ENCODE measurements at places on chromosomes 1 and 21.

DNA sequence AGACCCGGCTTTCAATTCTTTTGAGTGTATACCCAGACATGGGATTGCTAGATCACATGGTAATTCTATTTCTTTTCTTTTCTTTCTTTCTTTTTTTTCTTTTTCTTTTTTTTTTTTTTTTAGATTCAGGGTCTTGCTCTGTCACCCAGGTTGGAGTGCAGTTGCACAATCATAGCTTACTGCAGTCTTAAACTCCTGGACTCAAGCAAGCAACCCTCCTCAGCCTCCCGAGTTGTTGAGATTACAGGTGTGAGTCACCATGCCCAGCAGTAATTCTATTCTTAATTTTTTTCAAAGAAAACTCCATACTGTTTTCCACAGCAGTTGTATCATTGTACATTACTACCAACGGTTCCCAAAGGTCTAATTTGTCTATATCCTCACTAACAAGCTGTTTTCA is 13.5 kb upstream of the RNF186 start:
- DNase-seq = no peak

- no peak for DNase-seq
Observed at GRCh38 chr1:221274373-221274772, 395.1 kb downstream of the HLX start.

- DNase-seq = no peak
Observed at GRCh38 chr1:119873135-119874015, 22.9 kb downstream of the ADAM30 start.

DNA sequence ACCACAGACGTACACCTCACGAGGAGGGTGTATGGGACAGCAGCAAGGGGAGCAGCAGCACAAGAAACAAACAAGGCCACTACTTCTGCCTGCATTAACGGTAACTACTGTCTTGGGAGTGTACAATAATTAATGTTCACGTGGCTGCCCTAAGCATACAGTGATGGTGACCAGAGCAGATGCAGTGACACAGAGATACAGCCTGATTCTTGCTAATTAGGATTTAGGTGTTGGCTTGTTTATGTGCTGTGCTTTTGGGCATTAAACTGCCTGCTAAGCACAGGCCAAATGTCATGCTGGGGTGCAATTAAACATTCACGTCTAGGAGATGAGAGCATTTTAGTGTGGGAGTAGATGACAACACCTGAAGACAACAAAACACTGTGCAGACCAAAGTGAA is 7.2 kb downstream of the ZNF669 start:
- no peak for DNase-seq

DNA sequence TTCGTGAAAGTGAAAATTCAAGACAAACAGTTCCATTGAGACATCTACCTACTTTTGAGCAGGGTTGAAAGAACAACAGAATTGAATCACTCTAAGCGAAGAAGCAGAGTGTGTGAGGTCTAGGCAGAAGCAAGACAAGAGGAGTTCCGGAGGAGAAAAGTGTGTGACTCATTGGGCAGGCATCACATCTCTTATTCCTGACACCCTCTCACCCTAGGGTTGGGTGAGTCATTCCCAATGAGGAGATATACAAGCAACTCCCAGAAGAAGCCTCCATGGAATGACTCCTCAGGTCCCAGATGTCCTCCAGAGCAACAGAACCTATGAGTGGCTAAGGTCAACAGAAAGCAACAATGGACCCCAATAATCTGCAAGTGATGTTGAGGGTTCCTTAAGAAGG is 138.1 kb downstream of the TPR start:
- no peak for DNase-seq

Data from stimulated activated CD8-positive, alpha-beta memory T cell treated with anti-CD3 and anti-CD28 coated beads, Interleukin-7, amount 100 ng/mL, for 1 hour (primary cell).